Bone marrow (tissue), 2 donors: ENCODE measurements at places on chromosomes 16 and 17.

DNA sequence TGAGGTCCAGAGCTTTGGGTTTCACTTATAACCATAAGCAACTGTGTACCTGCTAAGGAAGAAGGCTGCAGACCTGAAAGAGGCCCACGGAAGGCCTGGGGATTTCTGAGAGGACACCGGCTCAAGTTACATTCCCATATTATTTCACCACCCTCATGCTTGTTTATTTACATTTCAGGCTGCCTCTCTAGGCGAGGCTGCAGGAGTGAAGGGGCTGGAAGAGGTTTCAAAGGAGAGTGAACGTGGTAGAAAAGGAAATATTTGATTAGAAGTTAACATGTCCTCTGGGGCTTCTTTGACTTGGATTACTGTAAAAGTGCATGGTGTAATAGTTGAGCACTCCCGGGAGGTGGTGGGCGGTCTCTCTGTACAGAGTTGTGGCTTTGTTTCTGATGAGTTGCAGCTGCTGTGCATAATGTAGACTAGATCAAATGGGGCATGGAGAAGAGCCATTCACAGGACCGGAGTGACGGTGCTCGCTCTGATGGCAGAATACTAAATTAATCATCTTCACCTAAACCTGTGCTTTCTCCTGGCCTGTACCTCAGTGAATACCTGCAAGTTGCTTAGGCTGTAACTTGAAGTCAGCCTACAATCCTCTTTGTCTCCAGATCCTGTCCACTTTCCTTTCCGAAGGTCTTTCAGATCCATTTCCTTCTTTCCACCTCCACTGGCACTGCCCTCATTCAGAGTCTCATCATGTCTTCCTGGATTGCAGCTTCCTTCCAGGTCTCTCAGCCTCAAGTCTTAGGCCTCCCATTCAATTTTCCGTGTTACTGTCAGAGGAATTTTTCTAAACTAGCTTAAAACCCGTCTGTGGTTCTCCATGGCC, 1.9 kb upstream of the CPD start:
- DNase-seq = no peak

- DNase-seq = no peak
Measured at GRCh38 chr16:1984347-1985225, 593 bp downstream of the GFER start.

DNA sequence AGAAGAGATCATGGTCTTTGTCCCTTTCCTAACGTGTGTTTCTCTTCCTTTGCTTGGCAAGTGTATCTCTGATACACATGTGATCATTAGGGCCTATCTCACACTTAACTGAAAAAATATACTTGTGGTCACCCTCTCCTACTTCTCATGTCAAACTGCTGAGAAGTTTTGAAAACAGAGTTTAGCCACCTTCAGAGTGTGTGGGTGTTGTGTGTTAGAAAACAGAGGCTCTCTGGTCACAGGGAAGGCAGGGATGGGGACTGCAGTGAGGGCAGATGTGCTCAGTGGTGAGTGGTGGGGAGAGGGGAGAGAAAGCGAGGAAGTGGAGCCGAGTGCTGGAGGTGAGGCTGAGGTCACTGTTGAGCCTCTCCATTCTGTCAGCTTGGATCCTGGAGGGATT, 29.4 kb downstream of the GRB7 start:
- DNase-seq = no peak

DNA sequence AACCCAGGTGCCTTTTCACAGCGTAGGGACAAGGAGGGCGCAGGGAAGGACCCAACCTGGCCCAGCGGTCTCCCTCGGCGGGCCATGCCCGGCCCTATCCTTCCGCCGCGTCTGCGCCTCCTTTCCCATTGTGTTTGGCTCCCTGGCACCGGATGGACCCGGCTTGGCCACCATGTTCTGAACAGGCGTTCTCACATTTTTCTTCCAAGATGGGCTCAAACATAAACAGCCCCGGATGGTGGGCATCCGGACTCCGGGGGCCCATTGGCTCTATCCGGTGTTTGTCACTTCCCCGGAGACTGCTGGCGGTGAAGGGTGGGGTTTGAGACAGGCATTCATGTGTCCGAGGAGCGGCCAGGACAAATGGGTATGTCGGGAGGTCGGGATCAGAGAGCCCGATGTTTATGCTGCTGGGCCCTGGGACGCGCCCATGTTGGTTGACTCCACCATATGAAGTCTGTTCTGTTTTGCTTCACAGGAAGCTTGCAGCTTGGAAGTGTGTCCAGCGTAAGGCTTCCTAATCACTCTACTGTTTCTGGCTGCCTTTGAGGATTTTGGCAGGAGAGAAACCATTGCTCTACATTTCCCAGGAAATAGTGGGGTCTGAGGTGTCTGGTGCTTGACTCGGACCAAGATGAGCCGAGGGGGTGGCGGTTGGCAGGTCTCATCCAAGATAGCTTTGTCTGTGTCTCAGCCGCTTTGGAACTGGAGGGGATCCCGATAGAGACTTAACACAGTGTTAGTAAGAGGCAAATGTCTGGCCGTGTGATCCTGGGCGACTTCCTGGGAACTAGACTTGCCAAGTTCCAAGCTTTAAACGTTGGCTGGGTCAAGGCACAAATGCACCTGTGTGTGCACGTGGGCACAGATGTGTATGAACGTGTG, 188.3 kb downstream of the IRF8 start:
- no peak for DNase-seq

GRCh38 chr17:4444782-4445473, 11.2 kb downstream of the SPNS3 start:
- DNase-seq = peak; percentile 13

GRCh38 chr17:15121426-15121825, 143.7 kb downstream of the PMP22 start:
- DNase-seq = no peak

DNA sequence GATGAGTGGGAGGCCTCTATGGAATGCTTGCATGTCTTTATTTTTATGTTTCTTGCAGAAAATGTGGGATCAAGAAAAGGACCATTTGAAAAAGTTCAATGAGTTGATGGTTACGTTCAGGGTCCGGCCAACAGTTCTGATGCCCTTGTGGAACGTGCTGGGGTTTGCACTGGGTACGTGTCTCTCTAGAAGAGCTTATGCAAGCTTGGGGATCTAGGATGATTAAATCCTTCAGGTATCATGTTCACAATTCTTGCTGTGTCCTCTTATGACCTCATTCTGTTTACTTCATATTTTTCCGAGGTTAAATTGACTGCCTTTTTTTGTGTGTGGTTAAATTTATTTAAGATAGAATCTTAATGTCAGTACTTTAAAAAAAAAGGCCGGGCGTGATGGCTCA, 6.4 kb downstream of the COQ7 start:
- no peak for DNase-seq

- DNase-seq = no peak
Measured at GRCh38 chr16:57643910-57644309, 15.5 kb downstream of the ADGRG1 start.

DNA sequence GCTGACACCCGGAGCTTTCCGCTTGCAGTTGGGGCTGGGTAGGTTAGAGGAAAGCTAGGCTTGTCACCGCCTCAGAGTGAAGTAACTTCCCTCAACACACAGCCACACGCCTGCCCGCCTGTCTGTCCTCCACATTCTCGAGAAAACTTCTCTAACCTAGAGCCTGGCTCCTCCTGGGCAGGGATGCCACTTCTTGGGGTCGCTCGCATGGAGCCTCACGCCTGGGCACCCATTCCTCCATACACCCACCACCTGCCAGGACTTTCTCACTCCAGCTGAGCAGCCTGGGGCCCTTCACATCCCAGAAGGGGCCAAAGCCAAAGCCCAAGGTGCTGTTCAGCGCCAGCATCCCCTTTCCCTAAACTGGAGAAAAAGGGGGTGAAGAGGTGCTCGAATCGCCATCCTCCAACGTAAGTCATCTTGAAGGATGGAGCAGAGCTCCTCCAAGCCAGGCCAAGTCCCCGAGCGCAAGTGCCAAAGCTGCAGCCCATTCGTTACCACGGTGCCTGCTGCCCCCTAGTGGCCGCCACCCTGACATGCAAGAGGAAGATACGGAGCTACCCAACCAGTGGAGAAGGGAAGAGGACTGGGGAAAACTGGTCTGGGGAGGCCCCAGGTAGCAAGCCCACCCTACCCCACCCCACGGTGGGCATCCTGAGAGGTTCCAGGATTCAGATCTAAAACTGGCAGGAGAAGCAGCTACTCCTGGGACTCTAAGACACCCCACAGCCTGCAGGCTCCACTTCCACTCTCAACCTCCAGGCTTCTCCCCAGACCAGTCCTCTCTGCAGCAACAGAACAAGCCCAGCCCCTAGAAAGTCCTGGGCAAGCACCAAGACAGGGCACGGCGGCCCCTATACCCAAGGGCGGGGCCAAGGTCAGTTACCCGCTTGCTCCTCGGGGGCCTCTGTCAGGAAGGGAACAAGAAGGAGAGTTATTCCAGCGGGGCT, 63.1 kb downstream of the MYO18A start:
- peak; percentile 54 for DNase-seq

DNA sequence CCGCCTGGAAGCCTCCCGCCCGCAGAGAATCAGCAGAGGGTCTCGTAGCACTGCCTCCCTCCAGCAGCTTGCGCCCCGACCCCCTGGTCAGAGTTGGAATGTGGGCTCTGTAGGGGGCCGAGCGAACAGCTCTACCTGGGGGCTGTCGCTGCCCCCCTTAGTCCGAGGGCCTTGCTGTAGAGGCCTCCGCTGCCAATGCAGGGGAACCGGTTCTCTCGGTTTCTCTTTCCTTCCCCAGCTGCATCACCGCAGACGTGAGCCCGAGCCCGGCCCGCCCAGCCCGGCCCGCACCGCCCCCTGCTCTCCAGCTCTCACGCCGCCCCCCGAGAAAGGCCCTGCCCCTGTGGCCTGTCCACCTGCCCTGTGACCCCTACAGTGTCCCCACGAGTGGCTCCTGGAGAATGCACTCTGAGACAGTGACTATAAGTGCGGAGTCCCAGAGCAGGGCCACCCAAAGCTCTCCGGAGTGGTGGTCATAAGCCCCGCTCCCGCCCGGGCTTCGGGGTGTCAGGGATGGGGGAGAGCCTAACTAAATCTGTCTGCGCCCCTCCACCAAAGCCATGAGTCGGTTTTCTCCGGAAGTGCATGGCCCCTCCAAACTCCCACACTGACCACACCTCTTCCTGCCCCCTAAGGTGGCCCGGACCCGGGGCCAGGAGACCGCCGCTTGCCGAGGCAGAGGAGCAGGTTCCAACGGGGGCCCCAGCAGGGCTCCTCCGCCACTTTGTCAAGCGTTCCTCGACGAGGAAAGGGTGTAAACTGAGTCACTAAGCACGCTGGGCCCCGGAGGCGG, 1.7 kb downstream of the ARHGAP27 start:
- DNase-seq = no peak

- DNase-seq = no peak
Measured at GRCh38 chr16:22099256-22099975, 7.1 kb downstream of the VWA3A start.

- DNase-seq = peak; percentile 54
Measured at GRCh38 chr17:19290066-19290705, 53.0 kb downstream of the EPN2 start.

GRCh38 chr17:44930667-44931066, 15.4 kb upstream of the GFAP start:
- no peak for DNase-seq

- no peak for DNase-seq
Measured at GRCh38 chr17:78873519-78874340, 29.3 kb downstream of the CEP295NL start.

- no peak for DNase-seq
Measured at GRCh38 chr17:6408276-6408675, 26.6 kb downstream of the AIPL1 start.

DNA sequence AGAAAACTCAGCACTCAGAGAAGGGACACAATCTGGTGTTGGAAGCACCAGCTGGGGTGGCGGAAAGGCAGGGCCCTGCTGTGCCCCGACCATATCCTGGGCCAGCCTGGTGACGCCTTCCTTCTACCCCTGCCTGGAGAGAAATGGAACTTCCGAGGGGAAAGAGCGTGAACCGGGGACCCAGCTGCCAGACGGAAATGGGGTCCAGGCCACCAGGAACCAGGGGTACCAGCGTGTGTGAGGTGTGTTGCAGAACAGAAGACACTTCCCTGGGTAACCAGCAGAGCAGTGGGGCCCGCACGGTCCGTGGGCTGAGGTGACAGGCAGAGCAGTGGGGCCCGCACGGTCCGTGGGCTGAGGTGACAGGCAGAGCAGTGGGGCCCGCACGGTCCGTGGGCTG, 6.8 kb downstream of the RAB40B start:
- DNase-seq = no peak

GRCh38 chr16:22948603-22949368, 134.8 kb downstream of the HS3ST2 start:
- peak; percentile 1 for DNase-seq

DNA sequence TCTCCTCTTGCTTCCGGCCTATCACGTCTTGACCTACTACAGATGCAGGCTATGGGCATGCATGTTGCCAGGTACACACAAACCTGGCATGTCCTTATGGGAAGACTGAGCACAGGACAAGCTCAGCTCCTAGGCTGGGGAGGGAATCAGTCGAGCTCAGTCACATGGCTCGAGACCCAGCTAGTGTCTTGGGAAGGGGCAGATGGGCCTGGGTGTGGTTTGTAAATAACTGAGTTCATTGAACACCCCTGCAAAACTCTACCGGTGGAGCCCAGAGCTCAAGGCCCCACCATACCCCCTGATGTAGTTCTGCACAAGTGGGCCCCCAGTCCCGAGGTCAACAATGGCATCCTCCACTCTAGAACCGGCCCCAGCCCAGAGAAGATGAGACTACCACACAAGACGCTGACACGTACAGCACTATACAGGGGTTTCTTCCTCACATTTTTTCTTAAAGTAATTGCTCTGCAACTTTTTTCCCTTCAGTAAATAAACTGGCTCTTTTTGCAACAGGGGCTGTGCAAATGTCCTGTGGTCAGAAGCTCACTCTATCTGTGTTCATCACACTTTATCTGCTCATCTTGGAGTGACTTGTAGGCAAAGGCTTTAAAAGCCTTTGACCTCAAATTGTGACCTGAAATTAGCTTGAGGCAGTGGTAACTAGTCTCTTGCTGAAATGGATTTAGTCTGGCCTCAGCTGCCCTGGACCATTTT, 22.9 kb downstream of the ZNHIT3 start:
- DNase-seq = no peak

- no peak for DNase-seq
Measured at GRCh38 chr16:50550035-50550434, 1.8 kb downstream of the NKD1 start.

DNA sequence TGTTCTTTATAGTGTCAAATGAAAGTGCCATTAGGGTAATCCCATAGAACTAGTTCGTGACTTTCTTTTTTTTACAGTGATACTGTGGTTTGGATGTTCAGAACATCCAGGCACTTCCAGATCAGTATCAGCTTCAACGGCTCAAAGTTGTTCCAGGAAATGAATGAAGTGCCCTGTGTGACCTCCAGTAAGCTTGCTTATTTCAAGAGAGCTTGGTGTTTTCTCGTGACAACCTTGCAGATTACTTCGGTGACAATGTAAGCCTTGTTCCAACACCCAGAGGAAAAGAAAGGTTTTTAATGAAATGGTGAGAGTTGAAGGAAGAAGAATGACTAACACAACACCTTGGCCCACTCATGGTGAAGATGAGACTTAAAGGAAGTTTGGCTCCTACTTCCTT, 16.0 kb upstream of the KCNJ16 start:
- no peak for DNase-seq

DNA sequence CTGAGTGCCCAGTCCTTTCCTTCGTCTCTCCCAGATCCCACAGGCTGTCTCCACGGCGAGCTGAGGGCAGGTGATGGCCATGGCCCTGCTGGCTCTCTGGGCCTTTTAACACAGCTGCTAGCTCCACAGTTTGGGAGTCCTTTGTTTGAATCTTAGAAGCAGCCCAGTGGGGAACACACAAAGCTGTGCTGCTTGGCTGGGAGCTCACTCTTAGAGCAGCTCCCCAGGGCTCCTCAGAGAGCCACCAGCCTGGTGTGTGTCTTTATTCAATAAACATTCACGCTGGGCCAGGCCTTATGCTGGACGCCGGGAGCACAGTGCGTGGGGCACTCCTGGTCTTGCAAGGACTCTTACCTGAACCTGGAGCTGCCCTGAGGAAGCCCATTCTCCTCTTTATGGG, 29.7 kb downstream of the WNT3 start:
- no peak for DNase-seq

- DNase-seq = peak; percentile 61
Measured at GRCh38 chr17:78925234-78925633, at the start of gene TIMP2. TIMP2 (minus strand) TSS chr17:78925387; CDS start chr17:78925088, 299 bp downstream.
